ENCODE measurements at places on chromosomes 6 and 20.

DNA sequence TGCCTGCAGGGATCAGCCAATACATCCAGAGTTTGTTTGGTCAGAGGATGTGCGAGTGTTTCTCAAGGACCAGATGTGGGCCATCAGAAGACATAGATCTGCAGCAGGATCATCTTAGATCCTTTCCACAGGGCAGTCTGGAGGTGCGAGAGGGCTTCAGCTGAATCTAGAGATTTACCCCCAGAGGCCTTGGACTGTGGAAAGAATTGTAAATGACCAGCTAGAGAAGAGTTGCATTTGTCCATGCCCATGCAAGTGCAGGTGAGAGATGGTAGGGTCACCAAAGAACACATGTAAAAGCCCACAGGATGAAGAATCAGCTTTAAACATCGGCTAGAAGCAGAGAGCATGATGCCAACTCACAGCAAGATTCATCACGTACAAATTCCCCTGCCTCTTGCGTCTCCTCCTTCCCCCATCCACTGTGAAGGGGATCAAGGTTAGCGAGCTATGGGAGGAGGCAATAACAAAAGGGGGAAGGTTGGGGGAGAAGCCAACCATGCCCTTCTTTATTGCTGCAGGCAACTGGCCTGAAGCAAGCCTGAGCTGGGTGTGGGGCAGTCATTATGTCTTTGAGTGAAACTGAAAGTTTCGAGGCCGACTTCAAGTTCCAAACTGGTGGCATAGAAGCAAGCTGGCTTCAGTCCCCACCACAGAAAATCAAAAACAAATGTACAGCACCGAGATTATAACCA lies 83.5 kb downstream of the SCML4 start:
- DNase-seq: no peak

GRCh38 chr20:62970307-62971210 lies 18.1 kb downstream of the SLC17A9 start:
- DNase-seq: no peak

DNA sequence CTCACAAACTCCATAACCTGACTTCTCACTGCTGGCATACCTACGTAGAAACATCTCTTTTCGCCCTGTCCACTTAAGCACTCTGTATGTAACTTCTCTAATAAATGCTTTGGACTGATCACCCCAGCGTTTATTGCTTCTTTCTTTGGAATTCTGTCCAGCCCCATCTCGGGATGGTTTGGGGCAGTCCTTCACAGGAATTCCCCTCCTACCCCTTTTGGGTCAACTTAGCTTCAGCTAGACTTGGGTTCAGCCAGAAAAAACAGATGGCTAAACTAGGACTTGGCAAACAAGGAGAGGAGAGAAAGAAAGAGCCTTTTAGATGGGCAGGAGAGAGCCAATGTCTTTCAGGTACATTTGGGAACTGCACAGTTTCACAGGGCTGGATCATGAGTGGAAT lies 3.9 kb upstream of the LTV1 start:
- DNase-seq: no peak

DNA sequence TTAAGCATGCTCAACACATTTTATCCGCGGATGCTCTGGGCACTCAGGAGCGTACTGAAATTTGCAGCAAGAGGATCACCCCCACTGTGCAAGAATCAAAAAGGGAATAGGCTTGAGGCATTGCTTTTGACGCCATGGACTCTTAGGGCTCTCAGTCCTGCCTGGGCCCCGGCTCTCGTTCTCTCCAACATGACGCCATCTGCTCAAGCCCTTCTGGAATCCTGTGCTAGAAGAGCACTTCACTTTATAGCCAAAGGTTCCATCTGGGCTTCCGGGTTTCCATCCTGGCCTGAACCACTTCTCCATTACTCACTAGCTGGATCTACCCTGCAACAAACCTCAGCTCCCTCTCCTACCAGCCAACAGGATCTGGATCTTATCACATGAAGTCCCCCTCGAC lies 105.3 kb downstream of the FOXF2 start:
- no peak for DNase-seq

DNA sequence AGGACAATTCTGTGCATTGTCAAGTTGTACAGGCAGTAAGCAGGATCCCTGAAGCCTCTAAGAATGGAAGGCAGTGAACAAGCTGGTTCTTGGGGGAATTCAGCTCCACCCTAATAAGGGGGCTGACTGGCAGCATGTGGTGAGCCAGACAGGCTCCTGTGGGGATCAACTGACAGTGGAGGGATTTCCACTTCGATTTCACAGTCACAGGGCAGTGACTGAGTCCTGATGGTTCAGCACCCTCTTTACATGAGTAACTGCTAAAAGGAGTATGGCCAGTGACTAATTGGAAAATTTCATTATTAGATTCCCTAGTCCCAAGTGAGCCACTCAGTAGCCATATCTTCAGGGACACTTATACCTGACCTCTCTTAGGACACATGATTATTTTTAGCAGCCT lies 78.4 kb downstream of the NDUFAF5 start:
- DNase-seq: no peak

GRCh38 chr20:16556301-16556700 lies 16.9 kb downstream of the KIF16B start:
- DNase-seq: no peak

GRCh38 chr6:438634-439170 lies 47.1 kb downstream of the IRF4 start:
- no peak for DNase-seq

- no peak for DNase-seq
Measured at GRCh38 chr20:16694161-16694560, 35.7 kb upstream of the SNRPB2 start.

DNA sequence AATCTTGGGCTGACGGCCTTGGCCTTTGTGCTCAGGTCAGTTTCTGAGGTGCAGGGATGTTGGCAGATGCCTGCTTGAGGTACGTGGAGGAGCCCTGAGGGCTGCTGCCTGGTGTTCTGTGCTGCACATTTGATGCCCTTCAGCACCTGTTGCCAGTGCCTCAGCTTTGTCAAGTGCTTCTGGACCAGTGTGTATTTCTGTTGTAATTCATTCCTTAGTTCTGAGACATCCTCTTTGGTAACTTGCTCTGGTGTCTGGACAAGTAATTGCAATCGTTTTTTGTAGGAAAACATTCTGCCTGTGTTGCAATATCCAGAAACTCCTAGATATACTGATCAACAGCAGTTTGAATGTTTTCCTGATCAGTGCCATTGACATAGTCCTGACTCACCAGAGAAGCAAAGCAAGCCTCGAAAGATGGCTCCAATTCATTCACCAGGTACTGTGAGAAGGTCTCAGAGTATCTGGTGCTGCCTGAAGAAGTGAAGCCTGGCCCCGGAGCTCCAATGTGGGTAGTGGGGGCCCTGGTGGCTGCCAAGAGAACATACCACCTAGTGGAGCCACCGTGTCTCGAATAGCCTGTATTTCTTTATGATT lies 26.7 kb downstream of the ZNF337 start:
- no peak for DNase-seq

DNA sequence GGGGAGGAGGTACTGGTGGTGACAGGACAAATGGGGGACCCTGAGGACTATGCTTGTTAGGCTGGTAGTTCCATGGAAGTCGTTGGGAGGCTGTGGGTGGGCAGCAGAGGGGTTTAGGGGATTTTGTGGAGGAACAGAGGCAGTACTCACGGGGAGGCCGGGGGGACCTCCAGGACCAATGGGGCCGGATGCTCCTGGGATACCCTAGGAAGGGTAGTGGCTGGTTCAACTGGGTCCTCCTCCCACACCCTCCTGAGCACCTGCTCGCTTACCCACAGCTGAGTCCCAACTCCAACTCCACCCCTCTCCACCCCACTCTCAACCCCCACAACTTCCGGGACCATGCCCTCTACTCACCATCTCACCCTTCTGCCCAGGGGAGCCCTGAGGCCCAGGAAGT lies 25.9 kb downstream of the COL11A2 start:
- no peak for DNase-seq

All from NCI-H69 (cell line).